AG10803 (cell line): ENCODE measurements at places on chromosomes 3 and 15.

DNA sequence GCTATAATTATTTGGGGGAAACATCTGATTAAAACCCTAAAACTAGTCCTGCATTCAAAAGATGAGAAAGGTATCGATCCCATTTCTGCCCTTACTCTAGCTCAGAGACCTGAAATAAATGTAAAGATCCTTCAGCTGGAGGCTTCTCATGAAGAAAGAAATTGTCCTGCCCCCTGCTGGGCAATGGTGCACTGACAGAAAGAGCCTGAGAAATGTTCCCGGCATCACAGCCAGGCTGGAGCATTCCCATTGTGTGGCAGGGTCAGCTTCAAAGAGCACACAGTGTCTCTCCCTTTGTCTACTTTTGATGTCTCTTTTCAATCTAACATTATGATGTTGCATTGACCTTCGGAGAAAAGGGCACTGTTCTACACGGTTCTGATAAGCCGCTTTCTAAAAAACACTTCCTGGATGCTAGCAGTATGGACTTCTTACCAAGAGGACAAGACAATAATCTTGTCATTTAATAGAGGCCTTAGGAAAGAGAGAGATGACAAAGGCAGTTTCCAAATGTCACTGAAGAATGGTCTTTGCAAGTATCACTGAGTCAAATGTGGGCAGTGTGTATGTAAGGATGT, 287.5 kb downstream of the MAGI1 start:
- peak; percentile 22 for DNase-seq

GRCh38 chr3:64773137-64773536, 85.3 kb upstream of the ADAMTS9 start:
- no peak for DNase-seq

- DNase-seq: no peak
Observed at GRCh38 chr15:49215768-49216739, 46.0 kb downstream of the GALK2 start.

DNA sequence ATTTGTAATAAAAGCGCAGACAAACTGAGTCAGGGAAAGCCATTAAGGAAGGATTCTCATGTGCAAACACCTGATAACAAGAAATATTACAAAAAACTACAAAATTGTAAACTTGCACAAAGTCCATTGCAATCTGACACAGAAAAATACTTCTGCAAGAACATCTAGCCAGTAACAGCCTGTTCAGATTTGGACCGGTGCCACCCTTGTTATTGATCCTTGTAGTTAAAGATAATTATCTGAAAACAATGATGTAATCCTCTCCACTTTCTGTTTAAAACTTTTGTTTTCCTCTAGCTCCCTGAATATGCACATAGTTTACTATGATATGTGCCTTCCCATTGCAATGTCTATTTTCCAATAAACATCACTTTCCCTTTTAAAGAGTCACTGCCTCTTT, 1090.2 kb downstream of the PLOD2 start:
- no peak for DNase-seq

DNA sequence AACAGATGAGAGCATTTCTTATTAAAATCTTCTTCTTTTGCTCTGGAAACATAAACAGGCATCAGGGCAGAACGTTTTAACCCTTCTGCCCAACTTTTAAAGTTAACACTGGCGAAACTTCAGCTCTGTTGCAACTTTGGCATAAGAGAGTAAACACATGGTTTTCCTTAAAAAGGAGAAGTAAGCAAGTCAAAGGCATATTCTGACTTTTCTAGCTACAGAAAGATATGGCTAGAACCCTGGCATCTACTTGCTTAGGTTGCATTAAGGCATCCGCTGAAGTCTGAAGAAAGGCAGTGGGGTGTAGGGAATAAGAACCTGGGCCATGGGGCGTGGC, 13.3 kb upstream of the IL16 start:
- DNase-seq: no peak

- no peak for DNase-seq
Observed at GRCh38 chr15:74252721-74253120, 16.6 kb downstream of the CCDC33 start.

DNA sequence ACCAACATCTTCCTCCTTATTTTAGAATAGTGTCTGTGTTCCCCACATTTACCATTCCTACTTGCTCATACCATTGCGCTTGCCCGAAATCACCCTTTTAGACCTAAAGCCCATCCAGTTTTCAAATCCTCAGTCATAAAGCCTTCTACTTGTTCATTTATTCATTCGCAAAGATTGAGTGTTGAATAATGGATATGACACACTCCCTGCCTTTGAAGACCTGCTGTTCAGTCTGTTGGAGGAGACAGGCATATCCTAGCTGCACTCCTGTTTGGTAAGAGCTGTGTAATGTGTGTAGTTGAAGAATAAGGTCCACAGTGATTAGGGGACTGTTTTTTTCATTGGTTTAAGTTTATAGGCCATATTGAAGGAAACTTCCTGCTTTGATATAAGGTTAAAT, 1.7 kb downstream of the CNOT10 start:
- no peak for DNase-seq

DNA sequence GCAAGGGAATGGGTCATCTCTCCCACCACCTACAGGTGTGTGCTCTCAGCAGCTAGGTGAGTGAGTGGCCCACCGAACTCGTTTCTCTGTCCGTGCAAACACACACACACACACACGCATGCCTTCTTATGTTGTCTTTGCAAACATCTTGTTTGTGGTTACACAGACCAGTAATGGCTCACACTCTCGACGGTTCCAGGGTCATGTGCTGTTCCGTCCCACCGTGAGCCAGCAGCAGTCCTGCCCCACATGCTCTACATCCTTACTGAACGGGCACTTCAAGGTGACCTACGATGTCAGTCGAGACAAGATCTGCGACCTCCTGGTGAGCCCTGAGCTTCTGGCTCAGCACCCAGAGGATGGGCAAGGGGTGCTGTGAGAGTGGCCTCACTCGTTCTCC, 4.3 kb downstream of the ITIH1 start:
- no peak for DNase-seq

GRCh38 chr3:152564459-152564858, 270.5 kb upstream of the P2RY1 start:
- DNase-seq: peak; percentile 4

DNA sequence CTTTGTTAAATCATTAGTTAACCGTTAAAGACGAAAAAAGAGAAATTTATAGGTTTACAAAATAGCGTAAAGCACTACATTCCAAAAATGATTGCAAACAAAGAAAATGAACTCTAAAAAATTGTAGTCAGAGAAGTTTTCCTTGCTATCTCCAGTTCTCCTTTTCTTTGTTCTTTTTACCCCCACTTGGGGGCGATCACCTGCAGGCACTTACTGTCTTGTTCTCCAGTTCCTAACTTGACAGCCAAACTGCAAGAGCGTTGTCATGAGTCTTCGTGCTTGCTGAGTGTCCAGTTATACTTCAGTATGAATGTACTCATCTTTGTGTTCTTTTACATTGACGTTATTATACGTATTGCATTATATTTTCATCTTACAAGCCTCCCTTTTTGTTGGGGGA, 54.5 kb downstream of the CHD2 start:
- DNase-seq: no peak

GRCh38 chr15:80188251-80188650, 35.5 kb downstream of the FAH start:
- DNase-seq: no peak

GRCh38 chr3:43156812-43157455, 51.1 kb upstream of the POMGNT2 start:
- DNase-seq: no peak

DNA sequence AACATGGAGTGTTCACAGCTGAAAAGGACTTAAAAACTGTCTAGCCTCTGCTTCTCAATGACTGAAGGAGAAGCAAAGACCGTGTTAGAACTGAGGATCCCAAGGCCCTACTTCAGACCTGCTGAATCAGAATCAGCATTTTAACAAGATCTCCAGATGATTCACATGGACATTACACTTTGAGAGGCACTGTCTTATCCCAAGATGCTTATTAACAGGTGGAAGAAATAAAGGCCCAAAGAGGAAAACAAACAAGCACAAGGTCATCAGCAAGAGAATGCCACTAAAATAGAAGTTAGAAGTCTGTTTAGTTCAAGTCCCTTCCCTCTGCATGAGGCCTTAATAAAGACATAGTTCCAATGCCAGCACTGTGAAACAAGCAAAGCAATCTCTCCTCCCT, 191.4 kb upstream of the BCL6 start:
- no peak for DNase-seq

DNA sequence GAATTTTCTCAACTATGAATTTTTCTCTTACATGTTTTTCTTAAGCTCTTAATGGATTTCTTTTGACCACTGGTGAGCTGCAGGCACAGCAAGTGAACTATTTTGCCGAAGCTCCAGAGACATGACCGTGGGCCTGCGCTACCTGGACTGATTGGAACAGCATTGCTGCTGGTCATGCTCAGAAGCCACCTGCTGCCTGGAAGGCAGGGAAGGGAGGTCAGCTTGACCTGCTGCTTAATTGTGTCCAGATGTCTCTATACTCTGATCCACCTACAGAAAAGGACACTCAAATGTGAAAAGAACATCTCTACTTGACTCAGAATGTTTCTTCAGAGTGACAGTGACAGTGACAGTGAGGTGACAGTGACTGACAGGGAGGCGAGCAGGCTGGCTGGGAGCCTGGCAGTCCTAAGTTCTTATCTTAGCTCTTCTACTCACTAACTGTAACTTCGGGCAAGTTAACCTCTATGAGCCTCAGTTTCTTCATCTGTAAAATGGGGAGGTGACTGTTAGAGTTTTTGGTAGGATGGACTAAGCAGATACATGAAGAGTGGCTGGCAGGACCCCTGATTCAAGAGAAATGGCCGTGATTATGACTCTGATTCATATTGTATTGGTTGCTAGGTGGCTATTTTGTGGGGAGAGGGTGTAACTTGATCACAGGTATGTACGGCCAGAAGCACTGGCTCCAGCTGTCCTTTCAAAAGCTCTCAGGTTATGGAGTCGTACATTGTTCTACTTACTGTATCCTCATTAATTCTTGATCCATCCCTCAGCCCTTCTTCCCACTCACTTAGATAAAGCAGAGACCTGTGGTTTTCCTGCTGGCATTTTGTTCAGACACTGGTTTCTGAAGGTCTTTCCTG, 54.8 kb upstream of the DLG1 start:
- DNase-seq: no peak

- no peak for DNase-seq
Observed at GRCh38 chr15:65312400-65312916, 8.0 kb downstream of the RNU5B-1 start.

- no peak for DNase-seq
Observed at GRCh38 chr3:139588450-139588849, 48.9 kb upstream of the RBP1 start.

DNA sequence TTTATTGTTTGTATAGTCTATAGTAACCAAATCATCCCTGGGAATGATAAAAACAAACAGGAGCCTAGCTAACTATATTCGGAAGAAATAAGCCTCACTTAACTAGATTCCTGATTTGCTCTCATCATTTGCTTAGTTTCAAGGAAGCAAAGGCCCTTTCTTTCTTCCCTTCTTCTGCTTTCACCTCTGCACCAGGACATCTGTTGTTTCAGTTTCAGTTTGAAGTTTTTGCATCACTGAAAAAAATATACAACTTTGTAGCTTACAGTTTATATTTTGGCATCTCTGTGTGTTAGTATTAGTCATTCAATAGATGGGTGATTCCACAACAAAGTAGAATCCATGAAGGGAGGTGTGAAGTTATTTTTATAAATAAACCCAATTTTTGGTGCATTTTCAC, 113.6 kb upstream of the SNTN start:
- no peak for DNase-seq

DNA sequence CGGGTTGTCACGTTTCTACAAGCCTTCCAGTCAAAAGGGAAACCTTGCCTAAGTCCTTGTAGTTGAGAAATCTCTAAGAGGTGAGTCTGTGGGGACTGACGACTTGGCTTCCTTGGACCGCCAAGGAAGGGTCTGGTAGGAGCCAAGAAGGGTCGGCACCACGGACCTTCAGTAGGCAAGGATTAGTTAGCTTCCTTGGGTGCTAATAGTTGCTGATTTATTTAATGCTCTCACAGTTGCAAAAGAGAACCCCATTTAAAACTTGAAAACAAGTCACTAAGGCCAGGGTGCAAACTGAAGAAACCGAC, 361 bp upstream of the LCMT2 start:
- DNase-seq: no peak

- peak; percentile 36 for DNase-seq
Observed at GRCh38 chr3:32614956-32615355, 44.3 kb upstream of the DYNC1LI1 start.

DNA sequence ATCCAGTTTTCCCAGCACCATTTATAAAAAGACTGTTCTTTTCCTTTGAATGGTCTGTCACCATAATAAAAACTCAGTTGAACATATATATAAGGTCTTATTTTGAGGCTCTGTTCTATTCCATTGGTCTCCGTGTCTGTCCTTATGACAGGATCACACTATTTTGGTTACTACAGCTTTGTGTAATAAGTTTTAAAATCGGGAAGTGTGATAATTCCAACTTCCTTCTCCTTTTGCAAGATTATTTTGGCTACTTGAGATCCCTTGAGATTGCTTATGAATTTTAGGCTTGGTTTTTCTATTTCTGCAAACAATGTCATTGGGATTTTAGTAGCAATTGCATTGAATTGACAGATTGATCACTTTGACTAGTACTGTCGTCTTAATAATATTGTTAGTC, 35.7 kb downstream of the SACM1L start:
- DNase-seq: no peak

- no peak for DNase-seq
Observed at GRCh38 chr15:68290715-68291114, 13.2 kb downstream of the FEM1B start.

- no peak for DNase-seq
Observed at GRCh38 chr3:186643493-186643892, 3.3 kb downstream of the FETUB start.
